ENCODE measurements at places on chromosomes 11 and 22.

DNA sequence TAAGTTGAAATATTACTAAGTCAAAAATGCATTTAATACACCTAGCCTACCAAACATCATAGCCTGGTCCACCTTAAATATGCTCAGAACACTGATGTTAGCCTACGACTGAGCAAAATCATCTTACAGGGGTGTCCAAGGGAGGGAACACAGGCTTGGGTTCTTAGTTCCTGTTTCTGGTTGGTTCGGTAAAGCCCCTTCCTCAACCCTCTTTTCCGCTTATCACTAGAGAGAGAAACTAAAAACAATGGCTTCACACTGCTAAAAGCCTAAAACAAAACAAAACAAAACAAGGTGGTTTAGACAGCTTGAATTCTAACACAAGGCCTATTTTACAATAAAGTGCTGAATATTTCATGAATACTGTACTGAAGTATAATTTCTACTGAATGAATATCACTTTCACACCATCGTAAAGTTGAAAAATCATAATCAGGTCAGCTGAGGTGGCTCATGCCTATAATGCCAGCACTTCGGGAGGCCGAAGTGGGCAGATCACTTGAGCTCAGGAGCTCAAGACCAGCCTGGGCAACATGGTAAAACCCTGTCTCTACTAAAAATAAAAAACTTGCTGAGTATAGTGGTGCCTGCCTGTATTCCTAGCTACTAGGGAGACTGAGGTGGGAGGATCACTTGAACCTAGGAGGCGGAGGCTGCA is 118.0 kb downstream of the SIK3 start:
- no peak for DNase-seq

GRCh38 chr11:83249972-83250593 is 36.1 kb downstream of the CCDC90B start:
- DNase-seq, result no peak

- no peak for DNase-seq
Observed at GRCh38 chr11:38392176-38392575, 1794.1 kb upstream of the RAG2 start.

DNA sequence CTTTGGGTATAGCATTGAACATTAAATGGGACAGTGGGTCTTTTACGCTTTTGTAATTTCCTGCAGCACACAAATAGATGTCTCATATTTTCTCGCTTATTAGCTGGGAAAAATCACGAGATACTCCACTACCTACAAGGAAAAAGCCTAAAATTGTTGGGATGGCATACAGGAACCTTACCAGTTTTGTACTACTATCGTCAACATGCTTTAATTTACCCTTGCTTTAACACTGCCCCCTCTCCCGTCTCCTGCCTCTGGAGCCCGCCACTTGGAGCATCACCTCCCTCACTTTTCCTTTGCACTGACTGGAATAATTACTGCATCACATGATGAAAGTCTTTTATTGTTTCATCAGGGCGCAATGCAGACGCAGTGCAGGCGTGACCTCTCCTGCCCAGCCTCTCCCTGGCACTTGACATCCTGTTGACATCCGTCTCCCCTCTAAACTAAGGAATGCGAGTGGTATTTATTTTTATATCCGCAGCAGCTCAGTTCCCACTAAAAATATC is 1.0 kb upstream of the FNBP4 start:
- no peak for DNase-seq

GRCh38 chr11:128232588-128232987 is 354.8 kb downstream of the ETS1 start:
- DNase-seq, result no peak

DNA sequence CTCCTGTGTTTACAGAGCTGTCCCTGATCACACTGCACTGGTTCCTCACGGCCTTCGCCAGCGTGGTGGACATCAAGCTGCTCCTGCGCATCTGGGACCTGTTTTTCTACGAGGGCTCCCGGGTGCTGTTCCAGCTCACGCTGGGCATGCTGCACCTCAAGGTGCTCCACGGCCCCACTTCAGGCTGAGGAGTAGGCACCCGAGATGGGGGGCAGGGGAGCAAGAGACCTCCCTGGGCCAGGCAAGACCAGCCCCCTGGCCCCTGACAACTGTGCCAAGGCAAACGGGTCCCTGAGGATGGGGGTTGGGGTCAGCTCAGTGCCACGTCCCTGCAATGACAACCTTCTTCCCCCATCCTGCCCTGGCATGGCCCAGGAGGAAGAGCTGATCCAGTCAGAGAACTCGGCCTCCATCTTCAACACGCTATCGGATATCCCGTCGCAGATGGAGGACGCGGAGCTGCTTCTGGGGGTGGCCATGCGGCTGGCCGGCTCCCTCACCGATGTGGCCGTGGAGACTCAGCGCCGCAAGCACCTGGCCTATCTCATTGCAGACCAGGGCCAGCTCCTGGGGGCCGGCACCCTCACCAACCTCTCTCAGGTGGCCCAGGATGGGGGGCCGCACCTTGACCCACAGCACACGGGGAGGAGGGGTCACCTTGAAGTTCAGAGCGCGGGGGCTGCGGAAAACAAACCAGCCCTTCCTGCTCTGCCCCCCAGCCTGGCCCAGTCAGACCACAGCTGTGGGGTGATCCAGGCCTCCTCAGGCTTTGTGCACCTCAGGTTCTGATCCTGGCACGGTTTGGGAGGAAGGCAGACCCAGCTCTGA is 35.9 kb downstream of the SGSM3 start:
- no peak for DNase-seq

GRCh38 chr22:45481661-45482060 is 21.0 kb upstream of the FBLN1 start:
- no peak for DNase-seq

GRCh38 chr11:36105743-36106581 is 162.1 kb downstream of the LDLRAD3 start:
- DNase-seq, result no peak

GRCh38 chr11:60334005-60334620 is 7.1 kb downstream of the MS4A6E start:
- DNase-seq, result peak; percentile 54

GRCh38 chr11:44779736-44780520 is 53.2 kb downstream of the TSPAN18 start:
- DNase-seq, result no peak

GRCh38 chr11:123405123-123405592 is 24.9 kb upstream of the GRAMD1B start:
- DNase-seq, result no peak

GRCh38 chr11:61572913-61573312 is 8.0 kb downstream of the SYT7 start:
- DNase-seq, result no peak
